ENCODE measurements at places on chromosomes 6 and 20. TPM values are rescaled to one million over a fixed set of nuclear protein-coding genes. Genes with fewer than 3 reads are reported as not detected.

The CCM2L gene
- not detected for total RNA-seq

The SRSF12 gene
- 0.12 TPM for total RNA-seq

The SLC12A5 gene
- total RNA-seq: 0.97 TPM

The OR2J3 gene
- total RNA-seq: not detected

The RCAN2 gene
- 4.3 TPM for total RNA-seq

The BMP2 gene
- total RNA-seq: not detected

The RAET1L gene
- not detected for total RNA-seq

GRCh38 chr20:62633598-62634329, 8.5 kb upstream of the SLCO4A1 start:
- H3K27ac ChIP-seq: no peak overlapping the region
- H3K4me1 ChIP-seq: no peaks in the 10 kb centered on the region
- peaks cover 22% of the 10 kb centered on the region for H3K27me3 ChIP-seq
- H3K4me3 ChIP-seq: no peak overlapping the region
- no peaks in the 10 kb centered on the region for H3K36me3 ChIP-seq
- no peak for DNase-seq

DNA sequence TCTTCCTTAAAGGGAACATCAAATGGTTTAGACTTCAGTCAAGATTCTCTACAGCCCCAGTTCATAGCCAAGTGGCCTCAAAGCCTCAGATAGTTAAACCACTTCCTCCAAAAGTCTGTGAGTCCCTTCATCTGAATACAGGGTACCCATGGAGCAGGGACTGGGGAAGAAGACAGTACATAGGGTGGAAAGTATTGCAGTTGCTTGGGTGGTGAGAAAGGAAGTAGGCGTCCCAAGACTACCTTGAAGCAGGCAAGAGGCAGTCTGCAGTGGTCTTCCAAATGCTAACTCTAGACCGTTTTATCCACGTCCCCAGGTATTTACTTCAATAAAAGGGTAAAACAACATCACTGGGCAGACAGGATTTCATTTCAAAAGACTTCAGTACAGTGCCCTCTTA, 2.0 kb downstream of the FYN start:
- H3K4me3 ChIP-seq: peak overlapping the region; percentile 98
- H3K4me1 ChIP-seq: peaks cover 50% of the 10 kb centered on the region
- H3K27ac ChIP-seq: peak overlapping the region; percentile 96
- peaks cover 37% of the 10 kb centered on the region for H3K36me3 ChIP-seq
- H3K27me3 ChIP-seq: no peaks in the 10 kb centered on the region

DNA sequence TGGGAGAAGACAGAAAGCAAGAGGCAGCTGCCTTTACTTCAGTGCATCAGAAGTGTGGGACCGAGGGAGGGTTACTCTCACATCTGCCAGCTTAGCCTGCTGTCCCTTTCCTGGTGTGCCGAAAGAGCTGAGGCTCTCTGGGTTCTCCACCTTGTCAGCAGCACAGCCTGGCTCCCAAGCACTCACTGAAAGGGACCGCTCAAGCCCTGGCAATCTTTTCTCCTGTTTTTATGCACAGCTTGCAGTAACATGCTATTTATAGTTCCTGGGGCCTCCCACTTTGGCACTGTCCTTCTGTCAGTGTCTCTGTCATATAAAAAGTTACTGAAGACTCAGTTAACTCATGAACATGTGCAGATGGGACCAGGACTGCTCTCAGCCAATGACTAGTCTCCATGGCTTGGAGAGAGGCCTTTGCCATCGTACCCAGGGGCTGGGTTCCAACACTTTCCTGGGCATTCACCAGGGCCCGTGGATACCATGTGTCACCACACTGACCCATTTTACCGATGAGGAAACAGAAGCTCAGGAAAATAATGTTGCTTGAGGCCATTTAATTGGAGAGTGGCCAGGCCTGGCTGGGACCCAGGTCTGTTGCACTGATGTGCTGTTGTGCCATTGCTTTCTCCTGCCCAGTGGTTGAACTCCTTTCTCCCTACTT, 46.2 kb downstream of the PANK2 start:
- no peak overlapping the region for H3K4me3 ChIP-seq
- peaks cover 28% of the 10 kb centered on the region for H3K36me3 ChIP-seq
- DNase-seq: no peak
- no peak overlapping the region for H3K27ac ChIP-seq

GRCh38 chr6:112150363-112150762, 63.0 kb downstream of the FAM229B start:
- no peaks in the 10 kb centered on the region for H3K36me3 ChIP-seq
- peaks cover 11% of the 10 kb centered on the region for H3K27me3 ChIP-seq
- no peak overlapping the region for H3K4me3 ChIP-seq
- DNase-seq: peak; percentile 14
- peaks cover 18% of the 10 kb centered on the region for H3K4me1 ChIP-seq

DNA sequence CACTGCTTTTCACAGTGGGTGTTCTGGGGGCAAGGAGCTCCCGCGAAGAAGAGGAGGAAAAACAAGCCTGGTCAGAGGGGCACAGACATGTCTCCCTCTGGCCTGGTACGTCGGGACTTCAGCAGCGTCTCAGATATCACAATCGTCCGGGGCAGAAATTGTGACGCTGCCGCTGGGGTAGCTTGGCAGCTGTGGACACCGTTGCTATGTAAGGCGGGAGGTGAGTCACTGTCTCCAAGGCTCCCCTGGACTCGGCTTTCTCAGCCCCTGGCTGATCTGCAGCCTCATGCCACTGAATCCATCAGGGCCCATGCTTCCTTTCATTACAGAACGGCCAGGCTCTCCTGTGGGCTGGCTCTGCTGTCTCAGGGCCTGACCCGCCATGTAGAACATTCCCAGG, 98.7 kb downstream of the SULF2 start:
- H3K27me3 ChIP-seq: no peaks in the 10 kb centered on the region
- H3K27ac ChIP-seq: no peak overlapping the region
- DNase-seq: no peak
- H3K36me3 ChIP-seq: no peaks in the 10 kb centered on the region
- no peak overlapping the region for H3K4me3 ChIP-seq

DNA sequence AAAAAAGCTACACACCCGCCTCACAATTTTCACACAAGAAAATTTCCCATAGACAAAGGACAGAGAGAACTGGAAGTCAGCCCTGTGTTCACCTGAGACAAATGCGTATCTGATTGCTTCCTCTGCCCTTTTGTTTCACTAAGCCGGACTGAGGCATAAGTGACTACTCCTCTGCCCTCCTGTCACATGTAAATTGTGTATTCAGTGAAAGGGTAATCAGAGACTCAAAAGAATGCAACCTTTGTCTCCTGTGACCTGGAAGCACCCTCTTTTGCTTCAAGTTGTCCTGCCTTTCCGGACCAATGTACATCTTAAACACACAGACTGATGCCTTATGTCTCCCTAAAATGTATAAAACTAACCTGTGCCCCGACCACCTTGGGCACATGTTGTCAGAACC, 483.8 kb upstream of the EYS start:
- no peaks in the 10 kb centered on the region for H3K27me3 ChIP-seq
- no peaks in the 10 kb centered on the region for H3K36me3 ChIP-seq
- DNase-seq: no peak
- no peak overlapping the region for H3K4me3 ChIP-seq
- no peak overlapping the region for H3K27ac ChIP-seq
- H3K4me1 ChIP-seq: no peaks in the 10 kb centered on the region

DNA sequence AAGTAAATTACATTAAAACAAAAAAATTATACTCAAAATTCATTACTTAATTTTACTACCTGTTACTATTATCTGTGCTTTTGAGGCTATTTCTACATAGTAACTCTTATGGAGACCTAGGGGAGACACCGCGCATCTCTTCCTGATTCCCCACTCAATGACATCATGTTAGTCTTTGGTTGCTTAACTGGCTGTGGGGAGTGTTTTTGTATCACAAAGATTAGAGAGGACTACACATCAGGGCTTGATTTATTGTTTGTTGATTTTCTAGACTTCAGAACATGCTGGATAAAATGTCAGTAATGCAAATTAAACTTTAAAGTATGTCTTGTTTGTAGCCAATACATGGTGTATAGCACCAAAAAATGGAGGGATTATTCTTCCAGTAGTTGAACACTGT, 26.0 kb downstream of the SLC2A10 start:
- H3K36me3 ChIP-seq: no peaks in the 10 kb centered on the region
- H3K27me3 ChIP-seq: peaks cover 26% of the 10 kb centered on the region
- H3K4me3 ChIP-seq: no peak overlapping the region
- no peak for DNase-seq
- H3K27ac ChIP-seq: no peak overlapping the region
- H3K4me1 ChIP-seq: no peaks in the 10 kb centered on the region

- no peak overlapping the region for H3K27ac ChIP-seq
- H3K27me3 ChIP-seq: no peaks in the 10 kb centered on the region
- peaks cover 15% of the 10 kb centered on the region for H3K36me3 ChIP-seq
- H3K4me3 ChIP-seq: no peak overlapping the region
- DNase-seq: no peak
Measured at GRCh38 chr6:15313367-15313766, 67.5 kb downstream of the JARID2 start.

DNA sequence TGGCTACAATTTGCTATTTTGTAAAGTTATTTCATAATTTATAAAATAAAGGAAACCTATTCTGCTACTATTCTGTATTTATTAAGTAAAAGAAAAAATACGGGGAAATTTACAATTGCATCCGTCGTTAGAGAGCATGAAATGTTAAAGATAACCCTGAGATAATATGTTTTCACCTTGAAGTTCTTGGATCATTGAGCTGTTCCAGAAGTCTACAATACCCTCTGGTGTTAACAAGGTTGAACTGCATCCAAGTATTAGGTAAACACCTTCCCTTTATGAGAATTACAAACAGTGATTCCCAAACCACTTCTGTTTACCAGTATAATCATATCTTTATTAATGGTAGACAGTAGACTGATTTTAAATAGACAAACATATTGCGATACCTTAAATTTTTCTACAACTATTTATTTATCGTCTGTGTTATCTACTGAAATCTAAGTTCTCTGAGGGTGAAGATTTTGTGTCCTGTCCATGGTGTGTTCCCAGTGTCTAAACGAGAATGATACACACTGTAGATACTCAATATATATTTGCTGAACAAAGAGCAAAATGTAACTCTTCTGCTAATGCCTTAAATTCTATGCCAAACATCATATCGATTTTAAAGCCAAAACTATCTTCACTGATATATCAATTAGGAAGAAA, 28.2 kb downstream of the TBC1D32 start:
- H3K4me3 ChIP-seq: no peak overlapping the region
- H3K27me3 ChIP-seq: no peaks in the 10 kb centered on the region
- H3K36me3 ChIP-seq: peaks cover 7% of the 10 kb centered on the region
- peaks cover 4% of the 10 kb centered on the region for H3K4me1 ChIP-seq
- no peak for DNase-seq

GRCh38 chr20:44811150-44811685, 872 bp upstream of the RIMS4 start:
- peak overlapping the region; percentile 20 for H3K4me3 ChIP-seq
- peaks cover 50% of the 10 kb centered on the region for H3K27me3 ChIP-seq
- no peaks in the 10 kb centered on the region for H3K36me3 ChIP-seq
- no peak for DNase-seq

- H3K36me3 ChIP-seq: peaks cover 5% of the 10 kb centered on the region
- H3K4me3 ChIP-seq: no peak overlapping the region
- peaks cover 9% of the 10 kb centered on the region for H3K4me1 ChIP-seq
- no peak overlapping the region for H3K27ac ChIP-seq
Measured at GRCh38 chr6:143123081-143123480, 62.4 kb downstream of the AIG1 start.

DNA sequence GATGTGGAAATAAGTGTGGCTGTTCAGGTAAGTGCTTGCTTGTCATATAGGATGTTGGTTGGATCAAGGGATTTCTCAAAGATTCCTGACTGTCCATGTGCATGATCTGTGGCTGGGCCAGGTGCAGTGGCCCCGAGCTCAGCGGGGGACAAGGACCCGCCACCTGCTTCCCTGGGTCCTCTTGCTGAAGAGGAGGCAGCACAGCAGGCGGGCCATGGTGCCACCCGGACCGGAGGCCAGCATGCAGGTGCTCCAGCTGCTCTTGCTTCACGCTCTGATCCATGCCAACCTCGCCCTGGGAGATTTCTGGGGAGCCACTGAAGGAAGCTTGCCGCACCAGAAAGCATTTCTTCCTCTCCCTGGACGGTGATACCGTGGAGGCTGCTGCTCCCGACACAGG, 173.8 kb downstream of the HIVEP2 start:
- H3K27me3 ChIP-seq: no peaks in the 10 kb centered on the region
- H3K4me1 ChIP-seq: peaks cover 72% of the 10 kb centered on the region
- peak overlapping the region; percentile 9 for H3K27ac ChIP-seq
- no peak for DNase-seq

GRCh38 chr6:169337886-169338445, 84.3 kb upstream of the THBS2 start:
- no peak overlapping the region for H3K27ac ChIP-seq
- no peaks in the 10 kb centered on the region for H3K4me1 ChIP-seq
- DNase-seq: no peak

GRCh38 chr6:111118826-111119225, 31.5 kb downstream of the SLC16A10 start:
- no peak overlapping the region for H3K27ac ChIP-seq
- H3K4me1 ChIP-seq: peaks cover 21% of the 10 kb centered on the region
- no peak overlapping the region for H3K4me3 ChIP-seq
- H3K36me3 ChIP-seq: no peaks in the 10 kb centered on the region
- DNase-seq: no peak
- H3K27me3 ChIP-seq: no peaks in the 10 kb centered on the region

GRCh38 chr20:34583544-34583943, 25.0 kb downstream of the MAP1LC3A start:
- peaks cover 13% of the 10 kb centered on the region for H3K36me3 ChIP-seq
- H3K4me3 ChIP-seq: no peak overlapping the region
- DNase-seq: no peak
- H3K27me3 ChIP-seq: no peaks in the 10 kb centered on the region

GRCh38 chr20:17867131-17867925, 101.3 kb downstream of the SNX5 start:
- H3K4me3 ChIP-seq: no peak overlapping the region
- H3K27me3 ChIP-seq: peaks cover 2% of the 10 kb centered on the region
- no peak for DNase-seq
- no peaks in the 10 kb centered on the region for H3K36me3 ChIP-seq

DNA sequence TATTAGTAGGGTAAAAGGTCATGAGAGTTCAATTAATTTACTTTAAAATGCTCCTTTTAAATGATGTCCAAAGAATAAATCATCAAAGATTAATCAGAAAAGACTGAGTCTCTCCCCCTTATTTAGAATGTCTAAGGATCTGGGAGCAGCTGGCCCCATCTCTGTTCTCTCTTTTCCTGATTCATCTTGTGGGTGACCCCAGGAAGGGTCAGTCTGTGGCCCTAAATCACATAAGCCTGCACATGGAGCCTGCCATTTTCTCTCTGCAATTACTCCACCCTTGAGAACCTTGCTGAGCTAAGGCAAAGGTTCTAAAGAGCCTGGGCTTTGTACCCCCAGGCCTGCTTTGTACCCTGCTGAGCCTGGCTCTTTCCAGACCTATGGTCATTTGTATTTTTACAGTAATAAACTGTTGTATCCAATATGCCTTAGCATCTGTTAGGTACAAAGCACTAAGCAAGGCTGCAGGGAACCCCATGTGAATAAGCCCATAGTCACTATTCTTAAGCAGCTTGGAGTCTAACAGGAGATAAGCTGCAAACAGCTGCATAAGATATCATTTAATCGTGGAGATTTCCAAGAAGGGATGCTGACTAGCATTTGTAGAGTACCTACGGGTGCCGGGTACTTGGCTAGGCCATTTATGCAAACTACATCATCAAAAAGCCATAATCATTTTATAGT, 431.0 kb upstream of the MARCKS start:
- no peaks in the 10 kb centered on the region for H3K4me1 ChIP-seq
- H3K27me3 ChIP-seq: peaks cover 3% of the 10 kb centered on the region
- H3K36me3 ChIP-seq: no peaks in the 10 kb centered on the region
- H3K27ac ChIP-seq: no peak overlapping the region

- no peak overlapping the region for H3K4me3 ChIP-seq
- H3K27ac ChIP-seq: no peak overlapping the region
- no peaks in the 10 kb centered on the region for H3K4me1 ChIP-seq
- H3K27me3 ChIP-seq: no peaks in the 10 kb centered on the region
- no peak for DNase-seq
Measured at GRCh38 chr6:147724454-147724853, 216.0 kb downstream of the SAMD5 start.
